ENCODE measurements at places on chromosomes 3 and 15. TPM values are rescaled to one million over a fixed set of nuclear protein-coding genes. Genes with fewer than 3 reads are reported as not detected.

- no peak overlapping the region for H3K4me3 ChIP-seq
Observed at GRCh38 chr3:158792709-158793108, 9.1 kb upstream of the MFSD1 start.

GOLGA8G gene
- total RNA-seq, result not detected

DNA sequence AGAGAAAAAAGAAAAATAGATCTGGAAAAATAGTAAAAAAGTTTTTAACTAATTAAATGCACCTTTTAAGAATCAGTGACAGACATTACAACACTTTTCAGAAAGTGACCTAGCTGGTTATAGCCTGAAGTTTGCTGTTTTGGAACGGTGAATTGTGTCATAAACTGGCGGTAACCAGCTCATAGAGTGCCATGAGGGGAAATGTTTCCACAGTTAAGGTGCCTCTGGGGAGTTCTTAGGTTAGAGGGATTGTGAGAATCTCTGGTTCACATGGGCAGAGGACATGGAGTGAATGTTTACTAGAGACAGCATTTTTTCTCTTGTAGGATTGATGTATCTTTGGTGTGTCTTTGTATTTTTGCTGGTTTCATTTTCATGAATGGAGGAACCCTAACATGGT is 2.8 kb downstream of the TBC1D23 start:
- H3K27me3 ChIP-seq, result no peaks in the 10 kb centered on the region
- H3K27ac ChIP-seq, result no peak overlapping the region
- H3K4me3 ChIP-seq, result no peak overlapping the region
- no peak for DNase-seq
- no peaks in the 10 kb centered on the region for H3K36me3 ChIP-seq

WDR73 gene
- total RNA-seq, result 29.4 TPM

DNA sequence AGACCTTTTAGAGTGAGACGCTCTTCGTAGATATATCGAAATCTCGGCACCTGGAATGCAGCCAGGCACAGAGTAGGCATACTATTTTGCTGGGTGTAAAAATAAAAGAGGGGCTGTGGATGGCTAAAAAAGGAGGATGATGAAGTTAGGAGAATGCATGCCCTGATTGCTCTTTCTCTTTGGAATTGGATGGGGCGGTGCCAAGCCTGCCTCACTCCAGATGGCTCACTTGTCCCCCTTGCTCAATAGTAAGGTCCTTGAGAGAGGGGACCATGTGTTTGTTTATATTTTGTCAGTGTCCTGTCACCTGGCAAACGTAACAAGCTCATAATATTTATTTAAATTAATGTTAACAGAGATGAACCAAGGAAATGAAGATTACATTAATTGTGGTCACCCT is 33.0 kb downstream of the SNRK start:
- peaks cover 28% of the 10 kb centered on the region for H3K4me1 ChIP-seq
- no peaks in the 10 kb centered on the region for H3K36me3 ChIP-seq
- no peak overlapping the region for H3K27ac ChIP-seq
- H3K4me3 ChIP-seq, result no peak overlapping the region

ECE2 gene
- total RNA-seq, result not detected

CLEC3B gene
- 265 TPM for total RNA-seq

EXD1 gene
- not detected for total RNA-seq

DNA sequence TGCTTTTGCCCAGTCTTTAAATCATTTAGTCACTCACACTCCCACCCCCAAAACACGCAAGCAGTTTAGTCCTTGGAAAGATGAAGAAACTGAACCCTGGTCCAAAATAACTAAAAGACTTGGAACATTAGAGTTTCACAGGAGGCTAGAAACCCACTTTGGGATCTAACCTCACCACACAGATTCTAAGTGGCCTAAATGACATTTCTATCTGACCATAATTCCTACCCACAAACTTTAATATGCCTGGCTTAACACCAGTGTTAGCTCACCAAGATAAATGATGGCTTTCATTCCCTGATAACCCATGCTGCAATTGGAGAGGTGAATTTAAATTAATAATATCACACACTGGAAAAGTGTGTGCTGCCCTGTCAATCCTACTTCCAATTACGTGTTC is 295.3 kb upstream of the UBE2E2 start:
- no peak for DNase-seq
- no peak overlapping the region for H3K27ac ChIP-seq
- no peaks in the 10 kb centered on the region for H3K36me3 ChIP-seq
- no peak overlapping the region for H3K4me3 ChIP-seq
- H3K27me3 ChIP-seq, result no peaks in the 10 kb centered on the region

DNA sequence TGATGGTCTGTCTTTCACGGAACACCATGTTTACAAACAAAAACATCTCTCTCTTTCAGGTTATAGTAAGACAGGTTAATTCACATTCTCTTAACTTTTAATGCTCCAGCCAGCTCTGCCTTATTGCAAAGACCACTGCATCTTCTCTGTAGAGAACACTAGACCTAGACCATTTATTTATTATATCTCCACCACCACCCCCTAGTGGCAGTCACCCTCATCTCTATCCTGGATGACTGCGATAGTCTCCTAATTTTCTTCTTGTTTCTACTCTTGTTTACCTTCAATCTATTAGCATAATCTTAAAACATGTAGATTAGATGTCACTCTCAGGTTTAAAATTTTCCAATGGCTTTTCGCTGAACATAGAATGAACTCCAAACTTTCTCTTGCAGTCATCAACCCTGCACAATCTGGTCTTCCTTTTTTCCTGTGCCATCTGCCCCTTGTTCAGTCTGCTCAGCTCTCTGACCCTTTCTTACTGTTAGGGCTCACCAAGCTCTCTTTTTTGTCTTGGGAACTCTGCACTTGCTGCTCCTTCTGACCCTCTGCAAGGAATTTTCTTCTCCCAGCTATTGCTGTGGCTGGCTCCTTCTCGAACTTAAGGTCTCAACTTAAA is 155.6 kb downstream of the SQOR start:
- H3K27ac ChIP-seq, result no peak overlapping the region
- no peaks in the 10 kb centered on the region for H3K27me3 ChIP-seq
- no peaks in the 10 kb centered on the region for H3K36me3 ChIP-seq
- no peak overlapping the region for H3K4me3 ChIP-seq

Data from upper lobe of right lung (tissue), 1 donor.